GM20000 (cell line): ENCODE measurements at places on chromosomes 4 and X.
A peak's percentile ranks its signal among the peaks of the same experiment; 100 is the strongest.

GRCh38 chr4:7195141-7195515 lies 2.8 kb downstream of the SORCS2 start:
- no peak for DNase-seq

DNA sequence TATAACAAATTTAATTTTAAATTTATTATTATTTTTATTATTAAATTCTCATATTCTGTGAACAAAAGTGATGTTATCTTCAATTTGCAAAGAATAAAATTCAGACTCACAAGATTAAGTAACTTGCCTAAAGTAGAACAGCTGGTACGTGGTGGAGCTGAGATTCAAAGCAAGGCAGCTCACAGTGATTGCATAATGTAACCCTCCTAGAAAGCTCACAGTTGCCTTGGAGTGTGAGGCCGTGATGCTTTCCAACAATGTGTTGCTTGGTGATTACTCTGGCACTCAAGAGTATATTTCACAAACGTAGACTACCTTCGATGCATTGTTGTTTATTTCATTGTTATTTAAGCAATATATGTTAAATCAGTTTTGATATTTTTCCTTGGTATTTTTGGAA lies 1039.2 kb upstream of the PABPC4L start:
- DNase-seq = no peak

- DNase-seq = no peak
These were observed 94.3 kb upstream of the PGRMC2 start for GRCh38 chr4:128381748-128382559.

DNA sequence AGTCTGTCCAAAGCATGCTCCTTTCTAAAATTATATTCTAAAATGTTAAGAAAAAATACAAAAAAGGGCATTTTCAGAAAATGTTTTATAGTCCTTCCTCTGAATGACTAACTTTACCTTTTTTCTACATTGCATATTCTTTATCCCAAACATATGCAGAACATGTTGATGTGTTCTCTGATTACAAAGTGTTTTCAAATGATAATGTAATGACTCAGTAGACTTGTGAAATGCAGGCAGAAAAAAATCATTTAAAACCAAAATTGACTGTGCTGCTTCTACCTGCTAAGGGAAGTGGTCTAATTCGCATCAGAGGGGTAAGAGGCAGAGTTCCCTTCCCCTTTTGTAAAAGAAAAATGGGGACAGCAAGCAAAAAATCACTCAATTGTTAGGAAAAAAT lies 22.7 kb upstream of the YTHDC1 start:
- DNase-seq = no peak

DNA sequence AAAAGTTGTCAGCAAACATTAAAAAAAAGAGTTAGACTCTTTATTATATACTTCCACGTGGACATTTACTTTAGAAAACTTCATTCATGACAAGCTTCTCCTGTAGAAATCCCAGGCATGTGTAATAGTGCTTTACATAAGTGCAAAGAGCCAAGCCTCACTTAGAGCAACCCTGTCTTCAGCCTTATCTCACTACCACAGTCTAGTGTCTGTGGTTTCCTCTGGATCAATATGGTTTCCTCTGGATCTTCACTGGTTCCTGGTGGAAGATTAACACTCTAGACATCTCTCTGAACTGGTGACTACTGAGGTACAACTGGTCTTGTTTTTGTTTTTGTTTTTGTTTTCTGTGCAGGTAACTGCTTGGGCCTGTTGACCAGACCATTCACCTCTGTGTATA lies 18.4 kb upstream of the ARMCX5 start:
- no peak for DNase-seq

DNA sequence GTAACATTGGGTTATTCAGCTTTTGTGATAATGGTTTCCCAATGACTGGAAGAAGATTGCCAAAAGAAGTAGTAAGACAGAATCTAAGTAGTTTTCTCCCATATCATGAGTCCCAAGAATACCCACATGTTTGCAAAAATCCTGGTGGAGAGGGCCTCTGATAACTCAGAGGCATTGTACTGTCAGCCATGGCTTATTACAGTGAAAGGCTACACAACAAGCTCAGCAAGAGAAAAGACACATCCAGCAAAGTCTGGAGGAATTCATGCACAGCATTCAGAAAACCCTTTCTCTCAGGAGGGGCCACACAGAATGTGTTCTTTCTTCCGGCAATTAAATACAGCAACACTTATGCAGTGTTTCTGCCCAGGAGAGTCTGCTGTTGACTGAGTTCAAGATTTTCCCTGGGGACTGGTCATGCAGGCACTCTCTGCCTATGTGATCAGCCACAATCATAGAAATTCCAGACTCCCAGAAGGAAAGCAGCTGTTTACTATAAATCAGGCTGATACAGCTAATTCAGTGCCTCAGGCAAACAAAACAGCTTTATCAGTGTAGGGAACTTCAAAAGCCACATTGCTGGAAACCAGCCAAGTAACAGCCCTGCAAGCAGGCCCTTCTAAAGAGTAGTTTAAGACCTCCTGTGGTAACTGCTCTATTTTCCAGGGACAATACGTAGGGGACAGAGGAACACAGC lies 937.1 kb downstream of the CCSER1 start:
- no peak for DNase-seq

- DNase-seq = no peak
These were observed 942.8 kb downstream of the PCDH7 start for GRCh38 chr4:31662951-31663350.

DNA sequence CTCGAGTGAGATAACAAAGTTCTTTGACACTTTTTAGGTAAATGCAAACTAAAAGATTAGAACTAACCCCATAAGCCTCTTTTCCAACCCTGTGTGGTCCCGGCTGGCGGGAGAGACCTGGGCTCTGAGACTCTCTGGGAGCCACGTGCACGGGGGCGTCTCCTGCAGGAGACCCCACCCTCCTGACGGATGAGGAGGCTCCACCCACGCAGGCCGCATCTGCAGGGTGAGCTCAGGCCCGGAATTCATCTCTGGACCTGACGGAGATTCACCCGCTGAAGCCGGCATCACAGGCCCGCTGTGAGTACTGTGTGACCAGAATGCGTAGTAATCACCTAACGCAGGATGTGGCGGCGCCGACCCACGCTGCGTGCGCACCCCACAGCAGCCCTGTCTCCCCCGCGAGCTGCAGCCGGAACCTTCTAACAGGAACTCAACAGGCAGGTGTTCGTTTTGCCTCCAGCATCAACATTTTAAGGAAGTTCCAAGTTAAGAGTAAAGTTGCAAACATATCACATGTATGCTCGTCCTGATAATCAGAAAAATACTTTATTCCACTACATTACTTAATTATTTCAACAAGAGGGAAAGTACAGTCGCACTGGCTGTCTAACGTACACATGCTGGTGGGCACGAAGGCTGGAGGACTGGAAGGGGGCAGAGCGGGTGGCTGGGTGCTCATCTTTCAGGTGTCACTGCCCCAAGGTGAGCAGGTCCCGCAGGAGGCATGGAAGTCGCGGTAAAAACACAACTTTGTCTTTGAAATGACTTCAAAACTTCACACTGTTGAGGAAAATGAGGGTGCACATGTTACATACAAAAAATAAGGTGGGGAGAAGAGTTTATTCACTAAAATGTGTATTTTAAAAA lies 44.5 kb downstream of the FGFRL1 start:
- DNase-seq = peak; percentile 73

GRCh38 chr4:69930768-69931167 lies at the start of gene CSN1S1:
Gene CSN1S1, plus strand, starts transcription at chr4:69931068. Its CDS starts 1,488 bp downstream, at chr4:69932556.
- no peak for DNase-seq

- DNase-seq = no peak
These were observed 73.5 kb downstream of the MSN start for GRCh38 chrX:65740909-65741308.

GRCh38 chr4:3262208-3263052 lies 13.5 kb downstream of the MSANTD1 start:
- DNase-seq = no peak

DNA sequence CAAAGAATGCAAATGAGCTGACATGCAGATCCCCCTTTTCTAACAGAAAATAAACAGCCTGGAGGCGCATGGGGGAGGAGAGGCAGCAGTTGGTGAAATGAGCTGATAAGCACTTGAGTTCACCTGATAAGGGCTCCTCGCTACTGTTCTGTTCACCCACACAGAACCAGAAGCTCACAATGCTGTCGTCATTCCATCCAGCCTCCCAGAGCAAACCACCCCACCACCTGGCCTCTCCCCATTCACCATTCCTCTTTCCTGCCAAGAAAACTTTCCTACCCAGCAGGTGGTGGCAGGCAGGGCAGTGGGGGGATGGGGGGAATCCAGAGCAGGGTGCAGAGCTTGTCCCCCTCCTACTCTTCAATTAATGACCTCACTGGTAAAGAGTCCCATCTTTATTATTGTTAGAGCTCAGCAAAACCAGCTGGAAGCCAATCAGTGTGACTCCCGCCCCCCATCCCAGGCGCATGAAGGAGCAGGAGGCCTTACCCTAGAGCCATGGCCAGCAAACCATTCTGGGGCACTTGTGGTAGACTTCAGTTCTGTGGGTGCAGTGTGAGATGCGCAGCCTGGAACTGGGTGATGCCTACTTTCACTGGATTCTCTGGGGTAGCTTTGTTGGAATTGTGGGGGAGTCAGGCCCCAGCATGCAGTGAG lies 350.3 kb downstream of the ZIC3 start:
- no peak for DNase-seq

DNA sequence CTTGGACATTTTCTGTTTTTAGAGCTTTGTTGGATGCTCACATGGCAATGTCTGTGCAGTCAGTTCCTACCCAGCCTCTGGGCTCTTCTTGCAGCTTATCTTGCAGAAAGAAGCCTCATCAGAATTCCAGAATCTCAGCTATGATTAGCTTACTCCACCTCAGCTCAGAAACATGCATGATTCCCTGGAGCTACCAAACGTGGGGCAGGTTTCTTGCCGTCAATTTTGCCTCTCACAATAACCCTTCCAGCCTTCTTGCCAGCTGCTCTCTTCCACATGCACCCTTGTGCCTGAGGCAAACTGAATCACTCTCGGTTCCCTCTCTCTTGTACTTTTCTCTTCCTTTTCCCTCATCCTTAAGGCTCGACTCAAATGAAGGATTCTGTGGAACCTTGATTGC lies 141.4 kb downstream of the PTTG2 start:
- no peak for DNase-seq

DNA sequence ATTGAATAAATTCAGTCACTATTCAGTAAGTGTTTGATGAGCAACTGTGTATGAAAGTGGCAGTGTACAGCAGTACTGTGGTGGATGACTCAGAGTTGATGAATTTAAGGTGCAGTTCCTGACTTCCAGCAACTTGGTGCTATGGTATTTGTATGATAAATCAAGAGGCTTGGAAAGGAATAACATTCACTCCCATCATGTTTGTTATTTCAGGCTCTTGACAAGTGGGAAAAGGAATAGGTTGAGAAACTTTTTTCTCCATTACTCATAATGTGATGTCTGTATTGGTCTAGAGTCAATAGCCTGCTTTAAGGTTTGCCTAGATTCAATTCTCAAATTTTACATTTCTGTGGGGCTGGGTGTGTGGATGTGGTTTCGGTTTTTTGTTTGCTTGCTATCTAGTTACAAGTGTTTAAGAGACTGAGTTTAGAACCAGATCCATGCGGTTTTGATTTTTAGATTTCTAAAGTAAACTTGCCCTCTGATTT lies 35.1 kb upstream of the CYP2U1 start:
- DNase-seq = no peak

DNA sequence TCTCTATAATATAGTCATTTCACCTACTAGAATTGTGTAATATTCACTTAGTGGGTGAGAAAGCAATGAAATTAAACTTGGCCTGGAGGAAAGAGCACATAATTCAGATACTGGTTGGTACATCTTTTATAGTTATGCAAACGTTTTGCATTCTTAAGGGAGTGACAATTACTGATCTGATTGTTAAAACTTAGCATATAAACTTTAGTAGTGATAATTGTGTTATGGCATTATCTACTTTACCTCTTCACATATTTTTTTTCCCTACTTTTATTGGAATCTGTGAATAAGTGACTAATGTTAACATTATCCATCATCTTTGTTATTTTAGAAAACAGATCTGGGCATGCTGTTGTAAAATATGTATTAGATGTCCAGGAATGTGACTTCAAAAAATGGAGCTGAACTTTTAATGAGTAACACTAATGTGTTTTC lies 217.4 kb upstream of the GIMD1 start:
- no peak for DNase-seq

DNA sequence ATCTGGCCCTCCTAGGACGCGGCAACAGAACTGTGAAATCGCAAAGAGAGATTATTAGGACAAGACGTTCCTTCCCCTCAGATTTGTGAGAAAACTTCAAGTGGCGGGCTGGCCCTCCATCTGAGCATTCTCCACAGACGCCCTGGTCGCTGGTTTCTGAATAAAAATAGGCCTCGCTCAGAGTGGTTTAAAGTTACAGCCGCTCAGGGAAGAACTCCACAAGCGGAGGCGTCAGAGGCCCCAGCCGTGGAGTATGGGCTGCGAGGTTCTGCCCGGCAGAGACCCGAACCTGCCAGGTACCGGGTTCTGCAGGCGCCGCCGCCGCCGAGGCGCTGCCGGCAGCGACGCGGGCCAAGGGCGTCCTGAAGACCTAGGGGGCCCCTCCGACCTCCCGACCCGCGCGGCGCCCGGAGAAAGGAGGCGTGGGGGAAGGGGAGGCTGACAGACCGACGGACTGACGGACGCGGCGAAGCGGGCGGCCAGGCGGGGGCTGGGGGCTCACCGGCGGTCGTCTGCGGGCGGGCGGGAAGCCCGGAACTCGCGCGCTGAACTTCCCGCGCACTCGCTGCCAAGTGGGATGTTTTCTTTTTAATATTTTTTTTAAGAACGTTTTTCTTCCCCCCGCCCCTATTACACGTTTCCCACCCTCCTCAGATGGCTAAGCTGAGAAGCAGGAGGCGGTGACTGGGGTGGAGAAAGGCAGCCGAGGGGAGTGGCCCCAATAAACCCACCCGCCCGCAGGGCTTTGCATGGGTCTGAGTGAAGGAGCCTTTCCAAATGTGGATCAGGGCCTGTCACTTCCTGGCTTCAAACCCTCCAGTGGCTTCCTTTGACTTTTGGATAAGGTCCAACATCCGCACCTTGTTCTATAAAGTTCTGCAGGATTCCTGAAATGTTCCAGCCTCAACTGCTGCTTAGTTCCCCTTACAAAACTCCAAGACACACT lies at the start of gene PABPC4L:
Gene PABPC4L, minus strand, starts transcription at position 574 of the 946 bp plus-strand sequence. CDS start 770 bp downstream, outside the sequence.
- no peak for DNase-seq

GRCh38 chr4:78863254-78863869 lies 75.9 kb downstream of the PAQR3 start:
- no peak for DNase-seq

GRCh38 chr4:39637586-39638353 lies 895 bp downstream of the SMIM14 start:
- DNase-seq = peak; percentile 21

DNA sequence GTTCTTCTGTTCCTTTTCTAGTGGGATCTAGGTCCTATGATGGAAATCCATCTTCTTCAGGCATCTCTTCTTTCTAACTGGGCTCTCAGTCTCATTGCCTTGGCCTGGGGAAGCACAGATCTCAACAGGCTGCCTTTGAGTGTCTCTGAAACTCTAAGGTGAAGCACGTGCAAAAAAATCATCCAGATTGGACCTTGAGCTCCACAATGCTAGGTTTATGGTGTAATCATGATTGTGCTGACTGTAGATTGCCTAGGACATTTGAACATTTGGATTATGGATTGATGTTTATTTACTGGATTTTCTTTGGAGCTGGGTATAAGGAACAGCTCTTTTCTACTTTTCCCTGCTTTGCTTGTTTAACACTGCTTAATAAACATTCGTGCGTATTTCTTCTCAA lies 191.5 kb upstream of the NR3C2 start:
- no peak for DNase-seq

GRCh38 chr4:36010397-36010929 lies 233.9 kb downstream of the ARAP2 start:
- DNase-seq = no peak
